ENCODE measurements at places on chromosomes 1 and 21.

- DNase-seq, result no peak
Observed at GRCh38 chr1:41800311-41800829, 118.4 kb downstream of the HIVEP3 start.

DNA sequence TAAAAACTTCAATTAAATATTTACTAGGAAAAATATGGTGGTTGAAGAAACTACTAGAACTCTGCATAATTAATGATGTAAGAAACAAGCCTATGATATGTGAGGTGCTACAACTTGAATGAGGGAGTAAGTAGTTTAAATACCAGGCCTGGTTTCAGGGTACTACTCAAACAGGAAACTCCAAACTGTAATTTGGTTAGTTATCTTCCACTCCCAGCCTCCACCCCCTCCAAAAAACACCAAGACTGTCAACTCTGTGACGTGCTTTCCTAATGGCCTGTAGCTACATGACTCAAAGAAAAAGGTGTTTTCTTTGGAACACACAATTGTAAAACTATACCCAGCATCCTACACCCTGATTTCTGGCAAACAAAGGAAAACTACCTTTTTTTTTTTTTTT, 55.9 kb upstream of the RCC1 start:
- no peak for DNase-seq

DNA sequence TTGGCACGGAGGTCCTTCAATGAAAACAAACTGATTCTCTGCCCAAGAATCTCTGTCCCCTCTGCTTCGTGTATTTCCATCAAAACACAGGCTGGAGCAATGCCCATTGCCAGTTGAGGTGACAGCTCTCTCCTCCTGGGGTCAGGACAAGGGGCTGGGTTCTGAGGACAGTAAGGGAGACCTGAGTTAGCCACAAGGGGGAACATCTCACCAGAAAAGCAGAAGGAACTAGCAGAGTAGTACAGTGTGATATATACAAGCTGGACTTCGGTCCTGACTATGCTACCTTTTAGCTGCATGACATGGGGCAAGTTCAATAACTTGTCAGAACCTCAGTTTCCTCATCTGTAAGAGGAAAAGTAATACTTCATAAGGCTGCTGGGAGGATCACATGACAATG, 50.3 kb downstream of the SYT2 start:
- no peak for DNase-seq

GRCh38 chr1:78211483-78212092, 165.8 kb downstream of the GIPC2 start:
- no peak for DNase-seq

DNA sequence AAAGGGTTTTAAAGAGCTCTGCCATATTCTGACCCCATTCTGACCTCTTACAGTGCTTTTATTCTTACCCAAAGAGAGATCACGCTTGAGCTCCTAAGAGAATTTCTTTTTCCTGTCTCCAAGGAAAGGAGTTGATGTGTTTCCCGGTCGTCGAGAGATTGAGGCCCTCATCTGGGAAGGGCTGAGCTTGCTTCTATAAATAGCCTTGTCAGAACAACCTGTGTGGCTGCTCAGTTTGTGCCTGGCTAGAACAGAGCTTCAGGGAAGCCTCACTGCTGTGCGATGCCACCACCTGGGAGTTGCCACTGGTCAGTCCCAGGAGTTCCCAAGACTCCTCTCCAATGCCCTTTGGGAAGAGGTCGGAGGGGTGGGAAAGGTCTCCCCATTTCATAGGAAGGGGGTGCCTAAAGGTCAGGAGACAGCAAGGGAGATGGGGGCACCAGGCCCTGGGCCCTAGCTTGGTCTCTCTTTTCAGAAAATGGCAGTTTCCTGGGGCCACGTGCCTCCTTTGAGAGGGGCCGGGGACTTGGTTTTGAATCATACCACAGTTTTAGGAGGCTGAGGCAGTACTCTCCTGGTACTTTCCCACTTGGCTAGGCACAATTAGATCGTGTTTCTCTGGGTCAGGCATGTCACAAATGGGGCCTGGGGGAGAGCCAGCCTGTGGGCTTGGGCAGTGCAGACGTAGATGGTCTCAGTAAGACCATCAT, 52.1 kb downstream of the EIF2D start:
- DNase-seq, result no peak
